T follicular helper cell (primary cell): ENCODE measurements at places on chromosomes 5 and 9.

- DNase-seq: no peak
Observed at GRCh38 chr5:81788329-81788728, 37.4 kb upstream of the SSBP2 start.

DNA sequence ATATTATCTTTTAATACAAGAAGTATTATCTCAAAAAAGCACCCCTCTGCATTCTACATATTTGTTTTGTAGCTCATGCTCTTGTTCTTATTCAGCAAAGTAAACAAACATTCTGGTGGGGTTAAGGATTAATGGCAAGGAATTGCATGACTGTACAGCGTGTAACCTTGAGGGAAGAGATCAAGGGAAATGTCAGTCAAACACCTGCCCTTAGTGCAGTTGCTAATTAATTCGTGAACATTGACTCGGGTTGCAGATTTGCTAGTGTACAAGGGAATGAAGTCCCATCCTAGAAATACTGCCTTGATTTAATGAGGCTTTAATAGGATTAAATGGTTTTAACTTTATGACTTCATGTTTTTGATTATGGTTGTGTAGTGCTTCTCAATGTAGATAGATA lies 1758.1 kb downstream of the MAT2B start:
- no peak for DNase-seq

DNA sequence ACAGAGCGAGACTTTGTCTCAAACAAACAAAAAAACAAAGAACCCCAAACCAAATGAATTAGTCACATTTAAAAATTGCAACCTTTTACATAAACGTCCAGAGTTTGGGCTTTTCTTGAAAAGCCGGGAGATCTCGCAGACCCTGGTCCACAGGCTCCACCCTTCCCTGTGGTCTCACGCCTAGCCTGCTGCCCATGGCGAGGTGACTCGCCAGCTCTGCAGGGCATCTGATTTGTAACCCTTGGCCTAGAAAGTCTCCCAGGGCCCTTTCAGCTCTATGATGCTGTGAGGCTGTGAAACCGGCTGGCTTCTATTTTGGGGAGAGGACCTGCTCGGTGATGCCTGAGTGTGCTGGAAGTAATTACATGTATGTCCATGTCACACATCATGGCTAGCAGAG lies 44.7 kb upstream of the PHYKPL start:
- no peak for DNase-seq

- DNase-seq: no peak
Observed at GRCh38 chr5:145848854-145849253, 13.7 kb upstream of the PRELID2 start.

DNA sequence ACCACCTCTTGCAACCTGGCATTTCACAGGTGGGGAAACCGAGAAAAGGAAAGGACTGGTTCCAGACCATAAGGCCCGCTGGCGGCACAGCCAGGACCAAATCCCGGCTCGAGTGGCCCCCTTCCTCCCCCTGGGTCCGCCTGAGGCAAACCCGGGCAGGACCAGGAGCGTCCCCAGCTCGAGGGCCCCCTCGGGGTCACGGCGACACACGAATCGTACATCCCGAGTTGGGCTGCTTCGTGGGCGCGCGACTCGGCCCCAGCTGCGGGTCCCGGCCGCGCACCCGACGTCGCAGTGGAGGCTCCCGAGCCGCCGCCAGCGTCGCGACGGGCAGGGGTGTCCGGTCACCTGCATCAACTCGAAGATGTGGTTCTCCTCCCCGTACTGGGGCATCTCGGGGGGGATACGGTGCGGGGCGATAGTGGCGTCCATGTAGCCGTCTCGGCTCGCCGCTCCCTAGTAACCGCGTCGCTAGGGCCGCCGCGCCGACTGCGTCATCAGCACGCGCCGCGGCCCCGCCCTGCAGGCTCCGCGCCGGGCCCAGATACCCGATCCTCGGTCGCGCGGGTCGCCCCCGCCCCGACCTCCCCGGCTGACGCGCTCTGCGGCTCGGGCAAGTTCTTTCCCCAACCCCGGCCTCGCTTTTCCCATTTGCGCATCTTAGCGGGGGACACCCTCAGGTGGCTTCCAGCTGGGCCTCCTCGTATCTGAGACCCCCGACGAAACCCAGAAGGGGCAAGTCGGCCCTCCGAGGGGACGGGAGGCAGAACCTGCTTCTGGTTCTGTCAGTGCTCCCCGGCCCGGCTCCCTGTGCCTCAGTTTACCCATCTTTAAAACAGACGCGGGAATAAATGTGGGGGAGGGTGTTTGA lies at the start of gene AK8:
TSS of gene AK8 (minus strand) at position 461 of the 871 bp plus-strand sequence. CDS start at position 432, 29 bp downstream.
- peak; percentile 65 for DNase-seq

DNA sequence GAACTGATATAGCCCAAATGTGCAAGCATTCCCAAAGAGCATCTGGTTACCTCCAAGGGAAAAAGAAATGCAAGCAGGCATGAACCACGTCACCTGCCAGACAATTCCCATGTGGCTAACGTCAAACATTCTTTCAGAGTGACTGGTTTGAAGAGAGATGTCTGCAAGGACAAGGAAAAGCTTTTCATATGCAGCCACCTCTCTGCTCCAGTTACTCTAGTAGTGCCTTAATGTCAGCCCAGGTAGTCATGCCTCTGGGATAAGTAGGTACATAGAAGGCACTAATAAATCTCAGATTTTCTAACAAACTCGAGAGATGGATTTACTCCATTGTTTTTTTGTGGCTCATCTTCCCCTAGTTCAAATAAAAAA lies 96.8 kb upstream of the IFNK start:
- no peak for DNase-seq

GRCh38 chr9:72462340-72462739 lies 59.1 kb upstream of the TMC1 start:
- DNase-seq: no peak

GRCh38 chr5:142722146-142722545 lies 36.3 kb upstream of the FGF1 start:
- DNase-seq: no peak

GRCh38 chr9:114676901-114677300 lies 5.1 kb downstream of the TEX48 start:
- no peak for DNase-seq

GRCh38 chr5:157446412-157446935 lies 13.5 kb upstream of the NIPAL4 start:
- DNase-seq: no peak

- no peak for DNase-seq
Observed at GRCh38 chr9:113155911-113156588, 5.2 kb downstream of the SLC31A2 start.

DNA sequence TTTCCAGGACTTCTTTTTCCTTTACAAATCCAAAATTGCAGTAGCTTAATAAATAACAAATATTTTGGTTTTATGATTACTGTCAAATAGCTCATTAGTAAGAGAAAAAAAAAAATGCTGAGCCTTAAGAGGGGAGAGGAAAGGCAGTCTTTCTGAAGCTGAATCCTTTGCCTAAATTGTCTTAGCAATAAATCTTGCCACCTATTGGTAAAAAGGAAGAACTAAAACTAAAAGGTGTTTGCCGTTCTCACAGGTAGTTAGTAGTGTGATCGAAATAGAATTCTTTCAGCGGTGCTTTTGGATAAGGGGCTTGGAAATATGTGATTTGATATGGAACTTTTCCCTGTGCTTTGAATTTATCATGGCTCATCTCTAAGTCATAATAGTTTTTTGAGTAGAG lies 31.2 kb downstream of the PIK3R1 start:
- DNase-seq: no peak
